Activated T-helper 1 cell treated with Interleukin-2 at 50 U/mL for 16 hours (primary cell): ENCODE measurements at places on chromosomes 5 and 9.
A peak's percentile ranks its signal among the peaks of the same experiment; 100 is the strongest.

- DNase-seq, result no peak
Observed at GRCh38 chr5:149680810-149681221, 49.3 kb upstream of the PPARGC1B start.

DNA sequence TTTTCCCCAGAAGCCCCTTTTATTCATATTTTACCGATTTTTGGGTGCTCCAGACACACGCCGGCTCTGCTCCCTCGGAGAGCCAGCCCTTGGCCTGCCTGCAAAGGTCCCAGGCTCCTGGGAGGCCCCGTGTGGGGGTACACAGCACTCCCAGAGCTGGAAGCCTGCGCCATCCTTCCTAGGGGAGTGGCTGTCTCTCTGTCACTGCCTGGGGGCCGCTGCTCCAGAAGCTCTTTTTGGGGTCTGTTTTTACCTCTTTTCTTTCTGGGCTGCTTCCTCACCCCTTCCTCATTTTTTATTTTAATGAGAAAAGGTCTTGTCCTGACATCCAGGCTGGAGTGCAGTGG is 119.1 kb upstream of the COL5A1 start:
- DNase-seq, result no peak

DNA sequence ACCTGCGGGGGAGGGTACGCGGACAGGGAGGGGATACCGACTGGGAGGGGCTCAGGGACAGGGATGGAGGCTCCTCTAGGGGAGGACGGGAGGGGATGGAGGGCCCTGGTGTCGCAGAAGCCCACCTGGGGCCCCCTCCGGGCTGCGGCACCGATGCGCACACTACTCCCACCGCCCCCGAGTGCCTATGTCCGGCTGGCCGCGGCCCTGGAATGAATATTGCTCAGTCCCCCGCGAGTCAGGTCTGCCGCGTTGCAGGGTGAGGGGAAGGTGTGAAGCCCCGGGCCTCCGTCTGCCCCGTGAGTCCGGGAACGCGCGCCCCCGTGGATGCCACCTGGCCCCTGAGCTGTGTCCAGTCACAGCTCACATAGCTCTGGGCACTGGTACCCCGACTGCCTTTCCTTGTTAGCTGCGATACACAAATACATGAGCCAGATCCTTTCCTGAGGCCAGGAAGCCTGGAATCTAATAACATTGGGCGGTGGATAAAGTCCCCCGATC is 44.5 kb upstream of the PRSS3 start:
- no peak for DNase-seq

DNA sequence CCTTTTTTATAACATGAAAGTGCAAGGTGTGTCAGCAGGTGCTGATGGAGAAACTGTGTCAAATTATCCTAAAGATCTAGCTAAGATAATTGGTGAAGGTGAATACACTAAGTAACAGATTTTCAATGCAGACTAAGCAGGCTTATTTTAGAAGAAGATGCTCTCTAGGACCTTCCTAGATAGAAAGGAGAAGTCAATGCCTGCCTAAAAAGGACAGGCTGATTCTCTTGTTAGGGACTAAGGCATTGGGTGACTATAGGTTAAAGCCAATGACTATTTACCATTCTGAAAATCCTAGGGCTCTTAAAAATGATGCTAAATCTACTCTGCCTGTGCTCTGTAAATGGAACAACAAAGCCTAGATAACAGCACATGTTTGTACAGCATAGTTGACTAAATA is 1682.4 kb downstream of the MAT2B start:
- no peak for DNase-seq

DNA sequence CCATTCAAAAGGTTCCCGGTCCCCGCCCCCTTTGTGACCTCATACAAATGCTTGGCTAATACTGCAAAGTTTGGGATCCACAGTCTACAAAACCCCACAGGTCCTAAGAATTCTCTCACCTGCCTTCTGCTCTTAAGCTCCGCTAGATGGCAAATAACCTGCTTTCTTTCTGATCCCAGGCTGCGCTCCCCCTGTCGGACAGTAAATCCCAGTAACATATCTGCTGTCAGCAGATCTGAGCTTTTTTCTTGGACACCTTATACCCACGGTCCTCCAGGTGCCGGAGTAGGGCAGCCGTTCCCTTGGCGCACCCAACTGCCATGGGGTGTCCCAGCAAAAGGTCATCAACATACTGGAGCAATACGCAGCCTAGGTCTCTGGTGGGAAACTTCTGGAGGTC is 39.0 kb upstream of the PPP1R26 start:
- DNase-seq, result no peak

DNA sequence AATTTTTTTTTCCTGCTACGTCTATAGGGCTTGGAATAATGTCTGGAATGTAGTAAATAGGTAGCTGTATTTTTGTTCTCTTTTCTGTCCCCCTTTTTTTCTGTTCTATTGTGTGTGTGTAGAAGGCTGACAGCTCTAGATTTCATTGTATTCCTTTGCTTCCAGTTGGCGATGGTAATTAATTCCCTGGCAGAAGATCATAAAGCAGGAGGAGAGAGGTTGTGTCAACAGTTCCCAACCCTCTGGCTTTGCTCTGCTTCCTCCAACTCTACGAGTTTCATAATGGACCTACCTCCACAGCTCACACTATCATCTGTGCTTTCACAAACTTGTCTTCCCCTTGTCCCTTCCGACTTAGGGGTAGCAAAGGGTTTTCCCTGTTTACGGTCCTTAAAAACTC is 117.9 kb upstream of the CDH18 start:
- no peak for DNase-seq

GRCh38 chr9:38018958-38019602 is 49.9 kb downstream of the SHB start:
- no peak for DNase-seq

DNA sequence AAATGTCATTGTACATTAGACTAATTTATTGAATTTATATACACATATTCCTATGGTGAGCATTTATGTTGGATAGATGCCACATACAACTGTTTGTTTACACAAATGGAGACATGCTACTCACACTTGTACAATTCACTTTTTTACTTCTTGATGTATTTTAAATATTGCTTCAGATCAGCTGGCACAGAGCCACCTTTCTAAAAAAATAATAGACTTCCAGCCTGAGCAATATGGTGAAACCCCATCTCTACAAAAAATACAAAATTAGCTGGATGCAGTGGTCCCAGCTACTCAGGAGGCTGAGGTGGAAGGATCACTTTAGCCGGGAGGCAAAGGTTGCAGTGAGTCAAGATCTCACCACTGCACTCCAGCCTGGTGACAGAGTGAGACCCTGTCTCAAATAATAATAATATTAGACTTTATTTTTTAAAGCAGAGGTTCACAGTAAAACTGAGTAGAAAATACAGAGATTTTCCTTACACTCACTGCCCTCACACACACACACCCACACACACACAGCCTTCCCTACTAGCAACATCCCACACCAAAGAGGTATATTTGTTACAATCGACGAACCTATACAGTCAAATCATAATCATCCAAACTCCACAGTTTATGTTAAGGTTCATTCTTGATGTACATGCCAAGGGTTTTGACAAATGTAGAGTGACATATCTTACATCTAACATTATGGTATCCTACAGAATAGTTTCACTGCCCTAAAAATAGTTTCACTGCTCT is 16.5 kb upstream of the ADRB2 start:
- DNase-seq, result no peak

DNA sequence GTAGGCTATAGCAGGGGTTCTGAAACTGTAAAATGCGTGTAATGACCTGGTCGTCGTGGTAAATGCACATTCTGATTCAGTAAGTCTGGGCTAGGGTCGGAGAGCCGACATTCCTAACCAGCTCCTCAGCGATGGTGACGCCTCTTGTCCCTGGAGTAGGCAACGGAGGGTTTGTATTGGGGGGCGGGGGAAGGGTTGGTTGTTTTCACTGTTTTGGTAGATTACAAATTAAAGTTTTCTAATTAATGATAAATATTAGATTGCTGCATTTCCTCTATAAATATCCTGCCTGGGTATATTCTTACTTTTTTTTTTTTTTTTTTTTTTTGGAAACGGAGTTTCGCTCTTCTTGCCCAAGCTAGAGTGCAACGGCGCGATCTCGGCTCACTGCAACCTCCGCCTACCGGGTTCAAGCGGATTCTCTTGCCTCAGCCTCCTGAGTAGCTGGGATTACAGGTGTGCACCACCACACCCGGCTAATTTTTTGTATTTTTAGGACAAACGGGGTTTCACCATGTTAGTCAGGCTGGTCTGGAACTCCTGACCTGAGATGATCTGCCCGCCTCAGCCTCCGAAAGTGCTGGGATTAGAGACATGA is 566 bp upstream of the ALDH7A1 start:
- DNase-seq, result no peak

- DNase-seq, result no peak
Observed at GRCh38 chr5:12399868-12400267, 495.6 kb upstream of the CTNND2 start.

DNA sequence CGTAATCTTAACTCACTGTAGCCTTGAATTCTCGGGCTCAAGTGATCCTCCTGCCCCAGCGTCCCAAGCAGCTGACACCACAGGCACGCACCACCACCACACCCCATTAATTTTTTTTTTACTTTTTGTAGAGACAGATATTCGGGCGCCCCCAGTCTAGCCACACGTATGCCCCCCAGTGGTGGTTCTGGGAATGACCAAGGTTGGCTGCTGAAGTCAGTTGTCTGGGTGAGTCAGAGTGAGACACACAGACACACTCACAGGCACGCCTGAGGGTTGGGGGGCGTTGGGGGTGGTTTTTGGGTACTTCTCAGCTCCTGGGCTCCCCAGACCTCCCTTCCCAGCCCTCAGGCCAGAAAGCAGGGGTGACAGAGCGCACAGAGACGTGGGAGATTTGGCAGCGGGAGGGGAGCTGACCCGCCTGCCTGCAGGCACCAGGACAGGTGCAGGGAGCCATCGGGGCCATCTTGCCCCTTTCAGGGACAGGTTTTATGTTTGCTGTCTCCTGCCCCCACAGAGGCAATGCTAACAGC is 4.2 kb upstream of the ENTPD8 start:
- peak; percentile 73 for DNase-seq

- DNase-seq, result no peak
Observed at GRCh38 chr9:128479262-128479661, 23.5 kb downstream of the ODF2 start.

- no peak for DNase-seq
Observed at GRCh38 chr5:158147227-158147626, 288.3 kb upstream of the CLINT1 start.

DNA sequence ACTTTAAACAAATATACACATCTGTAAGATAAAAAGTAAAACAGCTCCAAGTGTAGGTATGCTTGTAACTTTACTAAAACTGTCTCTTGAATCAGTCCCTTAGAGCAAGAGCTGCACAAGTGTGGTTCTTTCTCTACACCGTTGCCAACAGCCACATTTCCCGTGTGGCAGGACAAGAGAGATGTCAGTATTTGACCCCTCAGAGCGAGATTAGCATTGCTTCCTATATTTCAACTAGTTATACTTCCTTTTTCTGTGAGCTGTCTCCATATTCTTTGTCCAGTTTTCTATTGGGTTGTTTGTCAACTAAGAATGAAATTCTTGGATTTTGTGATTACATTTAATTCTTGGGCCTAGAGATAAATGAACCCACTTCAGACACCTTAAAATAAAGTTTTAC is 8.0 kb downstream of the PLIN2 start:
- no peak for DNase-seq

DNA sequence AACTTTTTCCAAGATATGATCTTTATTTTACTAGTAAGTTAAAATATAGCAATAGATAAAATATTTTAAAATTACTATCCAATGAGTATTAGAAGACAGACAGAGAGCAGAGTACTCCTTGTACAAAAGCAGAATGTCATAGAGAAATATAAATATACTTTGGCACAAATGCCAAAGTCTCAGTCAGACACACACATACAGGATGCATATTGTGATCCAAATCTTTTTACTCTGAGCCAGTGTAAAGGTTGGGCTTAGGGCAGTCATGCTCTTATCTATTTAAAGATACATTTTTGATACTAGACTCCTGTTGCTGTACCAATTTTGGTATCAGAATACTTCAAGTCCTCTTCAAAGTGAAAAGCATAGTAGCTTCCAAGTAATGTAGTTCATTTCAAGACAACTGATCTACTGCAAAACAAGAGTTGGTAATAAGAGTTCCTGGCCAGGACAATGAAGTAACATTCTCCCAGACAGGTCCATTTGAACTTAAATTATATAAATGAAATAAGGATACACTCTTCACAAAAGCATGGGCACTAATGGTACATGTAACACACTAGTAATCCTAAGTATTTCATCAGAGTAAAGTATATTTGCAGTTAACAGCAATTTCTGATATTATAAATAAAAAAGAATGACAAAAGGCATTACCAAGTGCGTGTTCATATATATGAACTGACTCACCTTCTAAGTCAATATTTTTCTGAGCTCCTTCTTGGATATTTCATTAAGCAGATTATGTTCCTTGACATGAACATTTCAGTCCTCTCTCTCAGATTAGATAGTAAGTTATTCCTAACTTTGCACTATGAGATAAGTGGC is 10.5 kb downstream of the PFDN1 start:
- no peak for DNase-seq

DNA sequence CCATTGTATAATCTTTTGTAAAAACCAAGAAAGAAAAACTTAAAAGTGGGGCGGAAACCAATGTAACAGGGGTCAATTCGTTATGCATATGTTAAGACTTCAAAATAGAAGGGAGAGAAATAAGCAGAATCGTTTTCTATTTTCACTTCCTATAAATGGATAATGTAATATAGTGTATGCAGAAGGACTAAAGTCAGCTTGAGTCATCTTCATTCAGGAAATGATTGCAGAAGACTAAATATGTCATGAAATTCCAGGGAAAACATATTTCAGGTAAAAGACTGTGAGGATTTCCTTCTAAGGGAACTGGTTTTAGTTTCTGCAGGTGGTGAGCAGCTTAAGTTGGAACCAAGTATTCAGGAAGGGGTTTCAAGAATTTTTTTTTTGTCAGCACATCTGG is 753.3 kb downstream of the IRX1 start:
- DNase-seq, result no peak

GRCh38 chr5:57346328-57346727 is 136.3 kb downstream of the ACTBL2 start:
- DNase-seq, result no peak

- peak; percentile 23 for DNase-seq
Observed at GRCh38 chr5:154756868-154757813, 2.0 kb downstream of the LARP1 start.

DNA sequence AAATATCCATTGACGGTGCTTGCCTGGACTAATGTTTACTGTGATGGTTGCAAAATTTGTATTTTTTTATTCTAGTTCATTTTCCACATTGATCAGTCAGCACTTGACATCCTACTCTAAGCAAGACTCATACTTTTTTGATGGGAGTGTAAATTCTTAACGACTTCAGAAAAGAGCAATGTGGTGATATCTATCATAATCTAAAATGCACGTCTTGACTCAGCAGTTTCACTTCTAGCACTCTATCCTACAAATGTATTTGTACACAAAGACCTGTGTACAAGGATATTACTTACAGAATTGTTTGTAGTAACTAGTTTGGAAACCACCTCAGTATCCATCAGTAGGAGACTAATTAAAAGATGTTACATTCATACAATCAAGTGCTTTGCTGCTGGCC is 24.0 kb downstream of the NAA35 start:
- no peak for DNase-seq

- no peak for DNase-seq
Observed at GRCh38 chr9:77454663-77455062, 193.5 kb downstream of the GNA14 start.

GRCh38 chr5:107739661-107740060 is 68.9 kb upstream of the EFNA5 start:
- no peak for DNase-seq
